ENCODE measurements at places on chromosomes 2 and 18. TPM values are rescaled to one million over a fixed set of nuclear protein-coding genes. Genes with fewer than 3 reads are reported as not detected.

- DNase-seq: no peak
Measured at GRCh38 chr2:23460228-23460627, 75.2 kb downstream of the KLHL29 start.

The SCYGR7 gene
- total RNA-seq: not detected

The CACNB4 gene
- total RNA-seq: 0.33 TPM

DNA sequence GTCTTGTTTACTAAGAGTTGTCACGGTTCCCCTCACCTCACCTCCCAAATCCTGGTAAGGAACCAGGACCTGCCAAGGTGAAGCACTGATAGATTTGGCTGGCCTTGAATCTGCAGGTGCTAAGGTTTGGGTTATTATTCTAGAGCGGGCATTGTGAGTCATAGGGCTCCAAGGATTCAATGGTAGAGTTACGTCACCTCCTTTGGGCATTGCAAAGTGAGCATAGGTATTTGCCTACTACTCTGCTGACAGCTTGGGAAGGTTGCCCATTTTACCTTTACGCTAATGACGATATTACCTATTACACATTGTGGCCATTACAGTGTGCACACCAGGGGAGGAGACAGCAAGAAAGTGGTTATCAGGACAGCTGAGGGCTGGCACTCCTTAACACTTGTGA lies 59.3 kb downstream of the SETBP1 start:
- DNase-seq: no peak

- no peak for DNase-seq
Measured at GRCh38 chr18:46418663-46419260, 238.3 kb downstream of the LOXHD1 start.

The CYS1 gene
- 4.8 TPM for total RNA-seq

The EMILIN1 gene
- total RNA-seq: 0.19 TPM

GRCh38 chr2:67260343-67261277 lies 136.5 kb upstream of the ETAA1 start:
- no peak for DNase-seq

The TUBB8B gene
- 0.35 TPM for total RNA-seq

The KLHL41 gene
- 0.21 TPM for total RNA-seq

The SCN3A gene
- 1.3 TPM for total RNA-seq

The SLC11A1 gene
- total RNA-seq: 0.12 TPM

GRCh38 chr2:159195697-159196096 lies 90.8 kb downstream of the WDSUB1 start:
- DNase-seq: no peak

GRCh38 chr2:222795450-222796357 lies 65.1 kb upstream of the ACSL3 start:
- DNase-seq: no peak

The FMNL2 gene
- 46.5 TPM for total RNA-seq

GRCh38 chr2:35989503-35989902 lies 366.1 kb upstream of the CRIM1 start:
- peak; percentile 12 for DNase-seq
